ENCODE measurements at places on chromosomes 6 and 20. TPM values are rescaled to one million over a fixed set of nuclear protein-coding genes. Genes with fewer than 3 reads are reported as not detected.
A peak's percentile ranks its signal among the peaks of the same experiment; 100 is the strongest.

DNA sequence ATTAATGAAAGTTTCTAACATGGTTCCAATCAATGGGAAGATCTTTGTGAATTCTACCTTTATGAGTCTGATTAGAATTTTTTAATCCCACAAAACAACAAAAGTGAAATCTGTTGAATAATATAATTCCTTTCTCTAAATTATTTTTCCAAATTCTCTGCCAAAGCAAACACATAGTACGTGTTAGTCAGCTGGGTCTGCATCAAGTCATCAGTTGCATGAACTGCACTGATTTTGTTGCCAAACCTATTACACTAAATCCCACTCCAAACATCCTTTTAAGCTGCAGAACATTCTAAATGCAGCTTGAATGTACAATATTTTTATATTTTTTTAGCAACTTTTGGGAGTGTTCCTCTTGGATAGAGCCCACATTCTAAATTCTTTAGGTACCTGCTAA lies 199.0 kb upstream of the HSF2 start:
- DNase-seq = no peak

- peak; percentile 19 for DNase-seq
Measured at GRCh38 chr6:2877057-2877882, 25.8 kb downstream of the SERPINB9 start.

GRCh38 chr20:56796345-56796744 lies 167.2 kb downstream of the TFAP2C start:
- no peak for DNase-seq

- no peak for DNase-seq
Measured at GRCh38 chr6:169591616-169592015, 110.2 kb downstream of the WDR27 start.

- DNase-seq = no peak
Measured at GRCh38 chr20:11377761-11378160, 539.9 kb upstream of the BTBD3 start.

Gene PRICKLE4
- total RNA-seq = 0.40 TPM

- DNase-seq = peak; percentile 88
Measured at GRCh38 chr6:26199057-26199772, 112.0 kb downstream of the HFE start.

DNA sequence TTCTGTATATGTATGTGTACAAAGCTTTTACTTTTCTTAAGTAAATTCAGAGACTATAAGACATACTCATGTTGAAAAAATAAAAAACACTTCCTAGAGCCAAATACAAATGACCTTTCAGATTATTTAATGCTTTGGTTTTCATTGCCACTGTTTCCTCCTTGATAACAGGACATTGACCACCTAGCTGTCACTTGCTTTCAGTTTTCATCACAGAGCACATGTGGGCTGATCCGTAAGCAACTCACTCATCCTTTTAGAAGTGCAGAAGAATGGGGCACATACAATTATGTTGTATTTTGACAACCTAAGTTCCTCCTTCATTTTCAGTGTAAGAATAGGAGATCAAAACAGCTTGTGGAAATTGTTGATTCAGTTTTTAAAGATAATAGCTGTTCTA lies 6.2 kb downstream of the ZBTB2 start:
- no peak for DNase-seq

Gene PRRT1
- 0.45 TPM for total RNA-seq

Gene GLP1R
- not detected for total RNA-seq

- DNase-seq = no peak
Measured at GRCh38 chr6:143592335-143592734, 80.8 kb upstream of the FUCA2 start.

GRCh38 chr6:1972962-1973361 lies 272.4 kb downstream of the GMDS start:
- no peak for DNase-seq

DNA sequence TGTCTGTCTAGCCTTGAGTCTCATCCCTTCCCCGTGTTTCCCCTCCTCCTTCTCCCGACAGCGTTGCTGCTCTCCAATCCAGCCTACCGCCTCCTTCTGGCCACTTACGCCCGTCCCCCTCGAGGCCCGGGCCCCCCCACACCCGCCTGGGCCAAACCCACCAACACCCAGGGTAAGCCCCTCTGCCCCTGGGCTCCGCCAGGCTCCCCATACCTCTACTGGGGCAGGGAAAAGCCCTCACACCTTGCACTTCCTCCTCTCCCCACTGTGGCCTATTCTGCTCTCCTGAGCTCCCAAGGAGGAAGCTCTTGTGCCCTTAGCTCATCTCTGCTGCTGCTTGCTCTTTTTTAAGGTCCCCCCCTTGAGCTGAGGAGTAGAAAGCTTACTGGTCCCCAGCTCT lies 11.0 kb downstream of the DDR1 start:
- DNase-seq = no peak

Measured in activated CD8-positive, alpha-beta T cell treated with anti-CD3 and anti-CD28 coated beads, Interleukin-2, amount 10 ng/mL, durations not matched to agents 7 days and 5 days (primary cell).